ENCODE measurements at places on chromosomes 2 and 18.

DNA sequence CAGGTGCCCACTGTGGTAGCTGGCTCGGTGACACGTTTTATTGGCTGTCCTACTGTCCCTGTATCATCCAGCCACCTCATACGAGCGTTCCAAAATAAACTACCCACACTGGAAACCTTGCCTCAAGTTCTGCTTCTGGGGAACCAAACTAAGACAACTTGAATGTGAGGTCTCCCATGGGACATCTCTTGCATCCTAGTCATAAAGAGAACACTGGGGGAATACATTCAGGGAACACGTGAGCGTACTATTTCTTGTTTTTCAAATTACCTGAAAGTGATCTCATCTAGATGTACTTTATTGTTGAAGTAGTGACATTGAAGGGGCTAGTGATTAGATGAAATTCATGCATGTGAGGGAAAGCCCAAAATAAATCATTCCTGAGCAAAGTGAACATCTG lies 15.0 kb downstream of the LYG2 start:
- DNase-seq = no peak

DNA sequence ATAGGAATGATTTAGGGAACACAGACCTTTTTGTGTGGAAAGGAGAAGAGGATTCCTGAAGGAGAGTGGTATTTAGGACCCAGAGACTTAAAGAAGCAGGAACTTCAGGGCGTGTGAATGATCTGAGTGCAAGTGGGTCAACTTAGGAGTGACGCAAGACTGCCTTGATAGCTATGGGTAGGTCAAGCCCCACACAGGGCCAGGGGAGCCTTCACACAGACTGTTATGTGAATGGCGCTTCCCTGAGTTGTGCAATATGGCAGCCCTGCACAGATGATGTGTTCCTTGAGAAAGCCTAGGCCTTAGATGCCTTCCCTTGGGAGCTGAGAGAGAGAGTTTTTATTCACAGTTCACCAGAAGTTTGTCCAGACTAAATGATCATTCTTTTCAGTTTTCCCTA lies 47.1 kb upstream of the IGFBP5 start:
- no peak for DNase-seq

- DNase-seq = no peak
Measured at GRCh38 chr2:37786191-37786698, 114.8 kb upstream of the CDC42EP3 start.

DNA sequence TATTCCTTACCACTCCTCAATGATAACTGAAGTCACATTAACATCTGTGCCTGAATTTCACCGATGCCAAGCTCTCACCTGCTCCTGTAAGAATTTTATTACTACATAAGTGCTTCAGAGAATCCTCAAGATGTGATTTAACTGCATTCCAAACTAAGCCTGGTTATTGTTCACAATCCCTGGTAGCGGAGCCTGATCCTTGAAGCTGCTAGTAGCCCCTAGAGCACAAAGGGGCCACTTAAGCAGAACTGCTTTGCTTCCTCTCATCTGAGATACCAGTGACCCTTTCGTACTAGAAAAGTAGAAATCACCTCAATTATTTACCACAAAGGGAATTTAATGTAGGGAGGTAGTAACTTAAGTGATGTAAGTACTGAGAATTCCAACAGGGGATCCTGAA lies 529.6 kb downstream of the CPS1 start:
- DNase-seq = no peak

- DNase-seq = no peak
Measured at GRCh38 chr18:66193938-66194337, 410.0 kb downstream of the CDH19 start.

DNA sequence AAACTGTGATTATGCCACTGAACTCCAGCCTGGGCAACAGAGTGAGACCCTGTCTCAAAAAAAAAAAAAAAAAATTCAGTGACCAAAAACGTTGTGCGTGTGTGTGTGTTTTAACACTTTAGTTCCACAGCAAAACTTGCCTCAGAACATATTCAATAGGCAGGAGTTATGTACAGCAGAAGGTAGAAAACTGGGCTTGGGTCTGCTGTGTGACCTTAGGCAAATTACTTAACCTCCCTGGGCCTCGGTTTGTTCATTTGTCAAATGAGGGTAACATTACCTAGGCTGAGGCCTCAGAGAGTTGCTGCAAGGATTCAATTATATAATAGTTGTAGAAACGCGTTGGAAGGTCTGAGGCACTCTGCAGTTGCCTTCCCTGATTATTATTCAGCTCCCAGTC lies 10.3 kb upstream of the SCG2 start:
- DNase-seq = no peak

GRCh38 chr2:129726216-129726615 lies 253.2 kb upstream of the RAB6C start:
- no peak for DNase-seq

DNA sequence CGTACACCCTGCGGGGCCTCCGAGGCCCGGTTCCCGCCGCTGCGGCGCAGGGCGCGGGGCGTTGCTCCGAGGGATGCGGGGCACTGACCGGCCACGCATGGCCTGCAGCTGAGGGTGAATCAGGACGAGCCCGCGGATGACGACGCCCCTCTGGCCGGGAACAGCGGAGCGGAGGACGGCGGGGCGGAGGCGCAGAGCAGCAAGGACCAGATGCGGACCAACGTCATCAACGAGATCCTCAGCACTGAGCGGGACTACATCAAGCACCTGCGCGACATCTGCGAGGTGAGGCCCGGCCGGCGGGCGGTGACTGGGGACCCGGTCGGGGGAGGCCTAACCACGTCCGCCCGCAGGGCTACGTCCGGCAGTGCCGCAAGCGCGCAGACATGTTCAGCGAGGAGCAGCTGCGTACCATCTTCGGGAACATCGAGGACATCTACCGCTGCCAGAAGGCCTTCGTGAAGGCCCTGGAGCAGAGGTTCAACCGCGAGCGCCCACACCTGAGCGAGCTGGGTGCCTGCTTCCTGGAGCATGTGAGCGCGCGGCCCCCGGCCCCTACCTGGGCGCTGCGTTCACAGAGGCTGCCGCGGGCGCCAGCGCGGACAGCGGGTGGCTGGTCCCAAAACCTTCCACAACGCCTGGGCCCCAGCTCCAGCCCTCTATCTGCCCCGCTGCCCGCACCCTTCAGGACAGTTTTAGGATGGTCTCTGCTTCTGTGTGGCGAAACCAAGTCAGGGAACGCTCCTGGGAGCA lies 53.2 kb downstream of the FAM168B start:
- DNase-seq = no peak

DNA sequence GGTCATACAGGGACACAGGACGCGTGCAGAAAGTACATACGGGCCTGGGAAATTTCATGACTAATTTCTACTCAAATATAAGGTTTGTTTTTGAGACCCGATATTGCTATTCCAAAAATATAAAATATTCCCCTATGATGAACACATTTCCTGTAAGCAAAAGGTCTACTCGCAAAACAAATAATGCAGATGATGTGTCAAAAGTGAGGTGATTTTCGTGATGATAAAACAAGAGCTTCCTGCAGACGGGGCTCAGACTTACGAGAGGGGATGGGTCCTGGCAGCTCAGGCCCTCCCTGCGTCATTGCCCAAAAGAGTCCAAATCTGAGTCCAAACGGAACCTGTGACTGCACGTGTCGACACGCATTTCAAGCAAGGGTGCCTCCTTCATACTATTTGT lies 62.7 kb downstream of the MBP start:
- DNase-seq = no peak

- DNase-seq = no peak
Measured at GRCh38 chr2:231334179-231334930, 61.2 kb upstream of the B3GNT7 start.

DNA sequence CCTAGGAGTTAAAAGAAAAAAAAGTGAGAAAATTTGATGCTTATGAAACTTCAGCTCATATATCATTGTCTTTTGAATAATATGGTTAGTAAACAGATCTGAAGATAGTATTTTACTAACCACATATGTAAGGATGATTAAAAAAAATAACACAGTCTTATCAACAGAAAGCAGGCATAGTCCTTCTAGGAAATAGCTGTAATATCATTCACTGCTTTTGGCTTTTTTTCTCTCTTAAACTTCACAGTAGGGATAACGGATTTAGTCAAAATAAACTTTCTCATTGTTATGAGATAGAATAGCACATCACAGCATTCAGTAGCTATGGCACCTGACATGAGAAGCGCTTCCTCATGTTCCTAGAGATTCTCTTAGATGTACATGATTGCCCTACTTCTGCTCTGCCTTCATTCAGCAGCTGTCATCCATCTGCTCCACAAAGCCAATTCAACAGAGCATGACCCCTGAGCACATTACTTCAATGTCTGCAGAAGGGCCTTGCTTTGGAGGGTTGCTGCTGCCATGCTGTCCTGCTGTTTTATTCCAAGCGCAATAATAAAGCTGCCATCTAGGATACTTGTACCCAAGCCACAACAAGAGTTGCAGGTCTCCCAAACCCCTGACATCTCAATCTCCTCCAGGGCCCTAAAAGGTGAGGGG lies 67.0 kb downstream of the TTC21B start:
- DNase-seq = no peak

DNA sequence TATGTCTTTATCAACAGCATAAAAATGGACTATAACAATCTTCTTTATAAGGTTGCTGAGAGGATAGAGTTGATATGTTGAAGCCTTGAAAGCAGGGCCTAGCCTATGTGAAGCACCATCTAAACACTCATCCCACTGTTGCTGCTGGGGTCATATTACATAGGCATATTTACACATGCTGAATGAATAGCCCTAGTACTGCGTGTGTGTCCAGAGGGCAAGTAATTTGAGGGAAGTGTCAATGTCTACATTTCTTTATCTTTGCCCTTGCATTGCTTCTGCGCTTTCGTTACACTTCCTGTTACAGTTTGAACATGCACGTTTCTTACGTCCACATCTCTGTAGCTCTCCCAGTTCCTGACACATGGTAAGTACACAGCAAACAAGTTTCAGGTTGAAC lies 280.3 kb upstream of the ATP5MC3 start:
- no peak for DNase-seq

DNA sequence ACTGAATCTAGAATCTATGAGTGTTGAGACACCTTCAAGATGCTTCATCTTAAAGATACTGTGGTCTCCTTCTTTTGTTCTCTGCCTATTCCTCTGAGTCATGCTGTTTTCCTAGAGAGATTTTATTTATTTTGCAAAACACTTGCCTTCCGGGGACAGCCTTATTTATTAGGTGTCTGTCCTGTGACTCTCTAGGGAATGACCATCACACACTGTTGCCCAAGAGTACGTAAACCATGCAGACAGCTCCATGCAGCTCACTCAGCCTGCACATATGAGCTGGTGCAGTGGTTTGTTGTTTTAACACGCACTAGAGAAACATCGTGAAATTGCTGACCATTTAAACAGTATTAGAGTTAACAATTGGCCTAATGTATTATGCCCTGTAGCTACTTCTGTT lies 12.4 kb upstream of the ADCYAP1 start:
- DNase-seq = no peak

DNA sequence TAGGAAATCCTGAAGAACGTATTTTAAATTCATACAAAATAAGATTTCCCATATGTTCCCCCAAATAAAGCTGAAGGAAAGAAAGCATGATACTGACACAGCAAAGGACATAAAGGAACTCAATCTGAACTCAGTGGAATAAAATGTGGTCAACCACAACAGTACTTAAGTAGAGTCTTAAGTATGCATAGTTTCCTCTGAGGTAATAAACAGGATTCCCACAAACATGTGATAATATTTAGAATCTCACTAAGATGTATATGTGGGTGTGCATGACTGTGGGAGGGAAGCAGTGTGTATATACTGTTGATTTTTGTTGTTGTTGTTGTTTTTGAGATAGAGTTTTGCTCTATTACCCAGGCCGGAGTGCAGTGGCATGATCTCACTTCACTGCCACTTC lies 69.3 kb downstream of the NOL10 start:
- no peak for DNase-seq

DNA sequence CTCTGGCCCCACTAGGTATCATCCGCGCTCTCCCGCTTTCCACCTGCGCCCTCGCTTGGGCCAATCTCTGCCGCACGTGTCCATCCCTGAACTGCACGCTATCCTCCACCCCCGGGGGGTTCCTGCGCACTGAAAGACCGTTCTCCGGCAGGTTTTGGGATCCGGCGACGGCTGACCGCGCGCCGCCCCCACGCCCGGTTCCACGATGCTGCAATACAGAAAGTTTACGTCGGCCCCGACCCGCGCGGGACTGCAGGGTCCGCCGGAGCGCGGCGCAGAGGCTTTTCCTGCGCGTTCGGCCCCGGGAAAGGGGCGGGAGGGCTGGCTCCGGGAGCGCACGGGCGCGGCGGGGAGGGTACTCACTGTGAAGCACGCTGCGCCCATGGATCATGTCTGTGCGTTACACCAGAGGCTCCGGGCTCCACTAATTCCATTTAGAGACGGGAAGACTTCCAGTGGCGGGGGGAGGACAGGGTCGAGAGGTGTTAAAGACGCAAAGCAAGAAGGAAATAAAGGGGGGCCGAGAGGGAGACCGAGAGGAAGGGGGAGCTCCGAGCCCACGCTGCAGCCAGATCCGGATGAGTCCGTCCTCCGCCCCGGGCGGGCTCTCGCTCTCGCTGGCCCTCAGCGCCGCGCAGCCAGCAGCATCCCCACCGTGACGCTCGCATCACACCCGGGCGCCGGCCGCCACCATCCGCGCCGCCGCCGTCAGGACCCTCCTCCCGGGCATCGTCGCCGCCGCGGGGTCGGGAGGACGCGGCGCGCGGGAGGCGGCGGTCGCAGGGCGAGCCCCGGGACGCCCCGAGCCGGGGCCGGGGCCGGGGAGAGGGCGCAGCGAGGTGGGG lies 664 bp downstream of the NETO1 start:
- DNase-seq = no peak

- DNase-seq = no peak
Measured at GRCh38 chr2:183035298-183035953, 2.8 kb downstream of the NCKAP1 start.

DNA sequence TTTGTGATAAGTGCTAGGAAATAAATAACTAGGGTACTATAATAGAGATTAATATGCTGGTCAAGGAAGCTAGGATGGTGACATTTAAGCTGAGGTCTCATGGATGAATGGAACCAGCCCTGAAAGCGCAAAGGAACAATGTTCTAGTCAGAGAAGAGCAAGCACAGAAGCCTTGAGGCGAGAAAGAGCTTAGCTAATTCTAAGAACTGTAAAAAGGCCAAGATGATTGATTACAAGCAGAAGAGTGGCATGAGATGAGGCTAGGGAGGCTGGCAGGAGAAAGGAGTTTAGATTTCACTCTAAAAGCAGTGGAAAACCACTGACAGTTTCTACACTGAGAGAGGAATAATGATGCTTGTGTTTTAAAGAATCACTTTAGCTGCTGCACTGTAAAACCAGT lies 3.4 kb upstream of the YIPF4 start:
- DNase-seq = no peak

- no peak for DNase-seq
Measured at GRCh38 chr18:30925795-30926194, 116.7 kb downstream of the DSC3 start.

DNA sequence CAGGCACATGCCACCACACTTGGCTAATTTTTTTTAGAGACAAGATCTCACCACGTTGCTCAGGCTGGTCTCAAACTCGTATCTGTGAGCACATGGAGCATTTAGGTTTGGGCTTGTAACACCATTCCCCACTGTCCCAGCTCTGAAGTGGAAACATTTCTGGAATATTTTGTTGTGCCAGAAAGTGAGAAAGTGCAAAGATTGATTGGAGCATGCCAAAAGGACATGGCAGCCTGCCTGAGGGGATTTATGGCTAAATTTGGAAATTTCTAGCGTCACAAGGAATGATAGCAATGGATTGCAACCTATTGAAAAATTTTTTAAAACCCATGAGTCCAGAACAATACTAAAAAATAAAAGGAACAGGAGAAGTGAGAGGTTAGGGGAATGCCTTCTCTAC lies 136.8 kb downstream of the ESCO1 start:
- DNase-seq = no peak

- DNase-seq = no peak
Measured at GRCh38 chr18:76258209-76258608, 236.8 kb downstream of the ZNF516 start.

- no peak for DNase-seq
Measured at GRCh38 chr2:205438241-205438640, 244.1 kb upstream of the NRP2 start.
